ENCODE measurements at places on chromosomes 6 and 20. TPM values are rescaled to one million over a fixed set of nuclear protein-coding genes. Genes with fewer than 3 reads are reported as not detected.
A peak's percentile ranks its signal among the peaks of the same experiment; 100 is the strongest.

DNA sequence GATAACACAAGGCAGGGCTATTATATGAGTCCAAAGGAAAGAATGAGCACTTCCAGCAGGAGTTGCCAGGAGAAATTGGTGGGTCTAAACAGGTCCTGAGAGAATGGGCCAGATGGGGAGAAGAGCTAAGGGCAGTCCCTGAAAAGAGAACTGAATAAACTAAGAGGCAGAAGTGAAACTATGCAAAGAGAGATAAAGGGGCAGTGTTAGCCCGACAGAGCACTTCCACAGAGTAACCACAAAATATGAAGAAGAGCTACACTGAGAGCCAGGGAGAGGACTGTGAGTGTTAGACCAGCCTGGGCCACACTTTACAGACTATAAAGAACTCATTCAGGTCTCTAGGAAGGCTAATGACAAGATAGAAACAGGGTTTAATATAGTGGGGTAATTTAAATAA is 43.8 kb downstream of the RALGAPA2 start:
- H3K27me3 ChIP-seq, result no peaks in the 10 kb centered on the region
- peaks cover 10% of the 10 kb centered on the region for H3K4me1 ChIP-seq
- no peak overlapping the region for H3K4me3 ChIP-seq
- no peak overlapping the region for H3K27ac ChIP-seq
- H3K36me3 ChIP-seq, result peaks cover 4% of the 10 kb centered on the region

- no peak for DNase-seq
- H3K36me3 ChIP-seq, result no peaks in the 10 kb centered on the region
- peaks cover 4% of the 10 kb centered on the region for H3K4me1 ChIP-seq
- no peak overlapping the region for H3K27ac ChIP-seq
- H3K4me3 ChIP-seq, result no peak overlapping the region
These were observed 181.8 kb downstream of the FOXA2 start for GRCh38 chr20:22402550-22402949.

GRCh38 chr6:44298055-44298803 is 14.9 kb downstream of the AARS2 start:
- peaks cover 32% of the 10 kb centered on the region for H3K36me3 ChIP-seq
- DNase-seq, result no peak
- peak overlapping the region; percentile 66 for H3K4me3 ChIP-seq
- no peak overlapping the region for H3K27ac ChIP-seq
- peaks cover 43% of the 10 kb centered on the region for H3K27me3 ChIP-seq

- no peak for DNase-seq
- H3K27ac ChIP-seq, result no peak overlapping the region
- H3K4me3 ChIP-seq, result no peak overlapping the region
- no peaks in the 10 kb centered on the region for H3K27me3 ChIP-seq
These were observed 158.8 kb downstream of the CDK19 start for GRCh38 chr6:110656492-110656891.

DNA sequence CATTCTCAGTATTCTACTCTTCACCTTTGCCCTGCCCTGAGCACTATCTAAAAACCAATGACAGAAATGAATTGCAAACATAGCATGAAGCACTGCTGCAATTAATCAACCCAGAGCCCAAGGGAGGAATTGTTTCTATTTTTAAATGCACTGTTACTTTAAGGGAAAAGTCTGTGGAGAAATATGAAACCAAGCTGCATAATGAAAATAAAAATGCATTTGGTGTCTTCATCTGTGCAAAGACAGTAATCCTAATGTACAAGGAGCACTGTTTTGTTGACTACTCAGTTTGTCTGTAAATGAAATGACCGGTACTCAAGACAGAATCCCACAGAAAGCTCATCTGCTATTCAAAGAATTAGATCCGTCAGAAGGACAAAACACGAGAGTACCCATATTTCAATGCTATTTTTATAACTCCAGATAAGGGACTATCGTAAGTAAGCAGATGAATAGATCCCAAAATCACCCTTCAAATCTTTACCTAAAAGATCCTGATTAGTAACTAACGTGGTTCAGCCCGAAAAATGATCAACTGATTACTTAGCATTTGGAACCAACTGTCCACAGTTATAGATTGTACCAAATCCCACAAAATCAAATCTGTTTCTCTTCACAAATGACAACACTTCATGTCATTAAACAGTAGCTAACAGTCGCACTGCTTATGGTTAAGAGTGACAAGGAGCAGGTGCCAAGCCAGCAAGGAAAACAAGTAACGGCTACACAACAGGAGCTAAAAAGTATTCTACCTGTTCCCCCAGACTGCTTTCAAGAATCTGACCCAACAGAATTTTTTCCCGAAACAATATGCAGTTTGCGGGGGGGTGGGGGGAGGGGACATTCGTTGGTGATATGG is 2.4 kb downstream of the KIF13A start:
- no peak overlapping the region for H3K4me3 ChIP-seq
- no peak overlapping the region for H3K27ac ChIP-seq
- no peak for DNase-seq
- peaks cover 65% of the 10 kb centered on the region for H3K27me3 ChIP-seq
- H3K36me3 ChIP-seq, result no peaks in the 10 kb centered on the region

DNA sequence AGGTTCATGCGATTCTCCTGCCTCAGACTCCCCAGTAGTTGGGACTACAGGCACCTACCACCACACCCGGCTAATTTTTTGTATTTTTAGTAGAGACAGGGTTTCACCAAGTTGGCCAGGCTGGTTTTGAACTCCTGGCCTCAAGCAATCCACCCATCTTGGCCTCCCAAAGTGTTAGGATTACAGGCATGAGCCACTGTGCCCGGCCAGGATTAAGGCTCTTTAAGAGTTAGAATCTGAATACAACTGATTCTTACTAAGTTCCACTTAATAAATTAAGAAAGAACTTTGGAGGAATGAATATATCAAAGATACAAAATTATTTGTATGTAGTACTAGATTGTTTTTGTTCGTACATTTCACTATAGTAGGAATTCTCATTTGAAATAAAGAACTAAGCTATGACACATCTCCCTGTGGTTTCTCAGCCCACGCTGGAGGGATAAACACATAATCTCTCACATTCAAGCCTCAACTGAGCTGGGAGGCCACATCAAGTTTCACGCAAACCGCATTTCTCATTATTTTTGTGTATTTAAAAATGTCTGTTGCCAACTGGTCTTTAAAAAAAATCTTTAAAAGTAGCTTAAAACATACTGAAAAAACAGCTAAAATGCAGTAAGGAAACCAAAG is 34.2 kb downstream of the DTNBP1 start:
- peaks cover 20% of the 10 kb centered on the region for H3K4me1 ChIP-seq
- DNase-seq, result peak; percentile 74
- no peaks in the 10 kb centered on the region for H3K27me3 ChIP-seq
- H3K36me3 ChIP-seq, result peaks cover 20% of the 10 kb centered on the region
- H3K4me3 ChIP-seq, result peak overlapping the region; percentile 42
- no peak overlapping the region for H3K27ac ChIP-seq

DNA sequence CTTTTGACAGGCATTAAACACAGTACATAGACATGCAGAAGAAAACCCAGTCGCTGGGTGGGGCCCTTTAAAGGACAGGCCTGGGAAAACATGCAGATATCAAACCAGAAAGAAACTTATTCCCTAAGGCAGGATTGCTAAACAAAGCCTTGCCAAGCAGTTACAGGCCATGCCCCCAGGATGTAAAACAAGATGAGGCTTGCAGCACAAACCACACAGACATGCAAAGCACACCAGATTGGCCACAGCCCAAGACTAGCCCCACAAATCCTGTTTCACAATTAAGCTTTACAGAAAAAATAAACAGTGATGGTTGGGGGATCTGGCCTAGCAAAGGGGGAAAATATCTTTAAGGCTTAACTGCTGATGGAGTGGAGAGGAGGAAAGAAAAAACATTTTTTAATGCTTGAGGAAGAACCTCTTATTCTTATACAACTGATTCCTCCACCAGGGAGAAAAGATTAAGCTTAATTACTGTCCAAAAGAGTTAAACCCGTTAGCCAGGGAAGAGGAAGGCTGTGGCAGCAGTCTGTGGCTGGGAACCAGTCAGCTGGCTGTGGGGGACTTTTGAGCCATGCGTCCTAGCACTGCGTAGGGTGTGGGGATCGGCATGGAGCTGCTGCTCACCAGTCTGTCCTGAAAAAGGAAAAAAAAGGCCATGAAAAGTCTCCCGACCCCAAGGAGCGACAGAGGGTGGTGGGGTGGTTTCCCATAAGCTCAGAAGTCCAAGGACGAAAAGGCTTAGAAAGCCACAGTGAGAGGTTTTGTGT is 28.4 kb downstream of the COL19A1 start:
- H3K4me1 ChIP-seq, result no peaks in the 10 kb centered on the region
- H3K36me3 ChIP-seq, result no peaks in the 10 kb centered on the region
- H3K27ac ChIP-seq, result no peak overlapping the region
- no peak for DNase-seq

- H3K36me3 ChIP-seq, result peaks cover 76% of the 10 kb centered on the region
- H3K4me3 ChIP-seq, result peak overlapping the region; percentile 42
- DNase-seq, result no peak
- H3K4me1 ChIP-seq, result peaks cover 52% of the 10 kb centered on the region
These were observed 24.2 kb downstream of the NEDD9 start for GRCh38 chr6:11208267-11208666.

DNA sequence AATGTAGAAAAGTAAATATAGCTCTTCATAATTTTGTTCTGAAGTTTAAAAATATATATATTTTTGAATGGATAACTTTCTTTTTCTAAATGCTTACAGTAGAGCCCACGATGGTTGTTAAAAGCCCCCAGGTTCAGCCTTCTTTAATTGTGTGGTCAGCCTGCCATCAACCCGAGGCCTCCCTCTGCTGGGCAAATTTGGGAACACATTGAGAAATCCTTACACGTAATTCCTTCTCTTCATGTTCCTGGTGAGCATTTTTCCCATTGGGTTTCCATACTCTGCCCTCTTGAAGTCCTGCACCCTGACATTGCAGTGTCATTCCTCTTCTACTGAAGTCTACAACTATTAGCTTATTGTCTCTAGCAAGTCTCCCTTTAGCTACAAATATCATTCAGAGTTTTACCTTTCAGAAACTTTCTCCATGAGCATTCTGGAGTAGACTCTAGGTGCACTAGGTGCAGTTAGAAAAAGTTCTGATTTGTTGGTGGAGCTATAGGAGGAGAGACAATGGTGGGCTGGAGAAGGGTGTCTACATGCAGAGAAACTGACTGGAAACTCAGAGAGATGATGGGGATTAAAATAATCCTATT is 40.6 kb downstream of the TRIM38 start:
- no peaks in the 10 kb centered on the region for H3K27me3 ChIP-seq
- no peak overlapping the region for H3K27ac ChIP-seq
- H3K36me3 ChIP-seq, result peaks cover 14% of the 10 kb centered on the region
- peaks cover 14% of the 10 kb centered on the region for H3K4me1 ChIP-seq
- no peak overlapping the region for H3K4me3 ChIP-seq
- DNase-seq, result peak; percentile 84

DNA sequence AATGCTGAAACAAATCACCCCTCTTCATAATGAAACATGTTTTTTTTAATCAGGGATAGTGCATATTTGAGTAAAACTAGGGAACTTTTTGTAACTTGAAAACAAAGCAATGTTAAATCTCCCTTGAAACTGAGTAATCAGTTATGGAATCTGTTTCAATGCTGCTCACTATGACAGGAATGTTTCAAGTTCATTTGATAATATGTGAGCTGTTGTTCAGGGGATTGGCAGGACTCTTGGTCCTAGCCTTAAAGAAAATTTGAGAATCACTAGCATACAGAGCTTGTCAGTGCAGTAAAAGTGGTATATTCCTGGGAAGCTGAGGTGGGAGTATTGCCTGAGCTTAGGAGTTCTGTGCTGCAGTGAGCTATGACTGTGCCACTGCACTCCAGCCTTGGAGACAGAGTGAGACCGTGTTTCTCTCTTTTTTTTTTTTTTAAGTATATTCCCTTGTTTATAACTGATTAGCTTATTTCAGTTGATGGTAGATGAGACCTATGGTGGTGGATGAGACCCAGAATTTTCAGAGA is 21.6 kb upstream of the CALHM6 start:
- H3K4me3 ChIP-seq, result no peak overlapping the region
- H3K27ac ChIP-seq, result no peak overlapping the region
- no peak for DNase-seq
- H3K4me1 ChIP-seq, result peaks cover 5% of the 10 kb centered on the region
- peaks cover 41% of the 10 kb centered on the region for H3K27me3 ChIP-seq

DNA sequence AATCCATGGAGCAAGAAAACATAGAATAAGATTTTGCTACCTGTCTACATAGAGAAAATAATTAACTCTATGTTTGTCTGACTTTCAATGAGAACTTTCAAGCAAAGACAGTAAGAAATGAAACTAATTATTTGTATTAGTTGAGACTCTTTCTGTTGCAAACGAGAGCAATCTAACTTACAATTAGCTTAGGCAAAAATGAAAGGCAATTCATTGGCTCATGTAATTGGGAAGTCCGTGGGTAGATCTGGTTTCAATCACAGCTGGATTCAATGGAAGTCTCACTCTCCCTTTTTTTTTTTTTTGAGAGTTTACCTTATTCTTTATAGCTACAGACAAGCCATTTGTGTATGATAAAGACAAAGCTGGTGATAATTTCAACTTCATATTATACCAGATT is 68.2 kb upstream of the STXBP5 start:
- H3K4me3 ChIP-seq, result no peak overlapping the region
- H3K36me3 ChIP-seq, result no peaks in the 10 kb centered on the region
- DNase-seq, result no peak
- no peaks in the 10 kb centered on the region for H3K27me3 ChIP-seq
- peaks cover 2% of the 10 kb centered on the region for H3K4me1 ChIP-seq

DNA sequence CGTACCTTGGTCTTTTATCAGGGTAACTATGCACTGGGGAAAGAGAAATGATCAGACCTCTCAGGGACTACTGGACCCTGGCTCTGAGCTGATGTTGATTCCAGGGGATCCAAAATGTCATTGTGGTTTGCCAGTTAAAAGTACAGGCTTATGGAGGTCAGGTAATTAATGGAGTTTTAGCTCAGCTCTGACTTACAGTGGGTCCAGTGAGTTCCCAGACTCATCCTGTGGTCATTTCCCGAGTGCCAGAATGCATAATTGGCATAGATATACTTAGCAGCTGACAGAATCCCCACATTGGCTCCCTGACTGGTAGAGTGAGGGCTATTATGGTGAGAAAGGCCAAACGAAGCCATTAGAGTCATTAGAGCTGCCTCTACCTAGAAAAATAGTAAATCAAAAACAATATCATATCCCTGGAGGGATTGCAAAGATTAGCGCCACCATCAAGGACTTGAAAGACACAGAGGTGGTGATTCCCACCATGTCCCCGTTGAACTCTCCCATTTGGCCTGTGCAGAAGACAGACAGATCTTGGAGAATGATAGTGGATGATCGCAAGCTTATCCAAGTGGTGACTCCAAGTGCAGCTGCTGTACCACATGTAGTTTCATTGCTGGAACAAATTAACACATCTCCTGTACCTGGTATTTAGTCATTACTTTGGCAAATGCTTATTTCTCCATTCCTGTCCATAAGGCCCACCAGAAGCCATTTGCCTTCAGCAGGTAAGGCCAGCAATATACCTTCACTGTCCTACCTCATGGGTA is 152.4 kb downstream of the THBS2 start:
- H3K27me3 ChIP-seq, result no peaks in the 10 kb centered on the region
- H3K4me3 ChIP-seq, result no peak overlapping the region
- no peak for DNase-seq
- no peaks in the 10 kb centered on the region for H3K36me3 ChIP-seq
- no peak overlapping the region for H3K27ac ChIP-seq
- H3K4me1 ChIP-seq, result no peaks in the 10 kb centered on the region

Gene DEFB124
- not detected for total RNA-seq

Gene VSX1
- total RNA-seq, result not detected

Gene POPDC3
- total RNA-seq, result not detected

Gene GRM1
- not detected for total RNA-seq

Gene GSTA3
- not detected for total RNA-seq

Gene MUC22
- not detected for total RNA-seq

Gene CNBD2
- total RNA-seq, result 3.1 TPM

Gene OXT
- total RNA-seq, result not detected

Gene SMIM8
- total RNA-seq, result 10.5 TPM

Gene SCRT2
- not detected for total RNA-seq

Gene TNF
- 303 TPM for total RNA-seq
